NCI-H1436 treated with DMSO at 0.1 percent for 48 hours (cell line): ENCODE measurements at places on chromosomes 13 and 19.

GRCh38 chr13:21322327-21322965, 136.7 kb downstream of the ZDHHC20 start:
- DNase-seq, result no peak

DNA sequence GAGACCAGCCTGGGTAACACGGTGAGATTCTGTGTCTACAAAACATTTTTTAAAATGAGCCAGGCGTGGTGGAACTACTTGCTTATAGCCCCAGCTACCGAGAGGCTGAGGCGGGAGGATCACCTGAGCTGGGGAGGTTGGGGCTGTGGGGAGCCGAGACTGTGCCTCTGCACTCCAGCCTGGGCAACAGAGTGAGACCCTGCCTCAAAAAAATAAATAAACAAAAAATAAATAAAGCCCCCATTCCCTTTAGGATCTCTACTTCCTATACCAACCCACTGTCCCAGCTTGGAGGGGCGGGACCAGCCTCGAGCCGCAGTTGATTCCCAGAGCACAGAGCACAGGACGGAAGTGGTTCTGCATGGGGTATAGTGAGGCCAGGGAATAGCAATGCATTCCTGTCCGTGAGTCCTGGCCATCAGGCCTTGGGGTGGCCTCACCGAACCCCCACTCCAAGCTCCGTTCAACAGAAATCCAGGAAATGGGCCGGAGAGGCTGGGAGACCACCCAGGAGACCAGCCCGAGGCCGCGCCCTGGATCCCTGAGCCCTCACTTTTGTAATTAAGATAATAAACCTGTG, 4.9 kb upstream of the PTBP1 start:
- no peak for DNase-seq

DNA sequence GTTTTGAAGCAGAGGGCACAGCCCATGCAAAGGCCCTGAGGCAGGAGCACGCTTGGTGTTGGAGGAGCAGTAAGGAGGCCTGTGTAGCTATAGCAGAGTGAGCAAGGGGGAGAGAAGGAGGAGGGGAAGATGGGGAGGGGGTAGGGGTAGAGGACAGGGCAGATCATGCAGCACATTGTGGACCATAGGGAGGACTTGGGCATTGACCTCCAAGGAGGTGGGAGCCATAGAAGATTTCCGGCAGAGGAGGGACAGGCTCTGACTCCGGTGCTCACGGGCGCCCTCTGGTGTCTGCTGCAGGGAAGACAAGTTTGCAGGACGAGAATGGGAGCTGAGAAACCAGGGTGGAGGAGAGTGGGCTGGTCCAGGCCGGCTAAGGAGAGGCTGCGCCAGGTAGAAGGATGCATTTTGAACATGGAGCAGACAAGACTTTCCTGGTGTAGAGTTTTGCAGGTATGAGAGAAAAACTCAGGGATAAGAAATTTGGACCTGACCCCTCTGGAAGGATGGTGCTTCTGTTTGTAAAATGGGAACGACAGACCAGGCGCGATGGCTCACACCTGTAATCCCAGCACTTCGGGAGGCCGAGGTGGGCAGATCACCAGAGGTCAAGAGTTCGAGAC, 13.7 kb upstream of the CREB3L3 start:
- peak; percentile 6 for DNase-seq

DNA sequence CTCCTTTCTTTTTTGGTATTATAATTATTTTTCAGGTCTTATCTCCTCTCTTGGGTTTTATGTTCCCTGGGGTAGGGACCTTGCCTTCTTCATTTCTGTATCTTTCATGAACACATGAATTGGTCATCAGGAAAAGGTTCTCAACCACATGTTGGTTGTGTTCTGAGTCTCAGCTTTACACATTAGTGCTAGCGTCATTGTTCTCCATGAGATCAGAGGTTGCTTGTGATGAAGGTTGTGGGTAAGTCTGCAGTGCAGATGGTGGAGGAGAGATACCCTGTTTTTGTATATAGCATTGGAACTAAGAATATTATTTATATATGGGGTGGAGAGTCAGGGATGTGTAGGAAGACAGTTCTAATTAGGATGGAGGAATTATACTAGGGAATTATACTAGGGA, 24.5 kb upstream of the CEACAM8 start:
- DNase-seq, result no peak

GRCh38 chr13:24742294-24742693, 21.7 kb upstream of the RNF17 start:
- no peak for DNase-seq

DNA sequence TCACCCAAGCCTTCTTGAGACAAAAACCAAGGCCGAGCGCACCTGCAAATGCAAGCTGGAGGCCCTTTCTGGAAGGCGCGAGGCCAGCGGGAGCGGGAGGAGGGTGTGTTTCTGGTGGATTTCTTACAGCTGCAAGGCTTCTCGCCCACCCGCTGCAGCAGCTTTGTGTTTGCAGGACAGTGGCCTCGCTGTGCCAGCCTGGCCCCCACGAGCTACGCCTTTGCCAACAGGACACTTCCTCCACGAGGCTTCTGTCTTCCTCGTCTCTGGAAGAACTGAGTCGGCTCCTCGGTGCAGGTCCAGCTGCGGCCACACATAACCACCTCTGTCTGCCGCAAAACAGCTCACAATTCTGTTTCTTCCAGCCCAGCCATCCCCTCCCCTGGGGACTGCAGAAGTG, 10.1 kb downstream of the ATCAY start:
- no peak for DNase-seq

DNA sequence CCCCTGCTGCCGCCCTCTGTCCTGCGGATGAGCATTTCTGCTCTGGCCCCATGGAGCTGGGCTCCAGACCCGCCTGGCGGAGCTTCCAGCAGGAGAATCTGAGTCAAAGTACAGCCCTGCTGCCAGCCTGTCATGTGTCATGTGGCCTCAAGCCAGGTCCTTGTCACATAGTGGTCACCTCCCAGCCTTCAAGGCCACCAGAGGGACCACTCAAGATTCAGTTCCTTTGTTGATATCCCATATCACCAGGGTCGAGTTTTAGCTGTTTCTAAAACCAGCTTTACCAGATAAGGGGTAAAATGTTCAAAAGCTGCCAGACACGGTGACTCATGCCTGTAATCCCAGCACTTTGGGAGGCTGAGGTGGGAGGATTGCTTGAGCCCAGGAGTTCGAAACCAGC, 13.4 kb downstream of the THOP1 start:
- DNase-seq, result no peak

GRCh38 chr19:10333758-10334587, 644 bp upstream of the RAVER1 start:
- no peak for DNase-seq

DNA sequence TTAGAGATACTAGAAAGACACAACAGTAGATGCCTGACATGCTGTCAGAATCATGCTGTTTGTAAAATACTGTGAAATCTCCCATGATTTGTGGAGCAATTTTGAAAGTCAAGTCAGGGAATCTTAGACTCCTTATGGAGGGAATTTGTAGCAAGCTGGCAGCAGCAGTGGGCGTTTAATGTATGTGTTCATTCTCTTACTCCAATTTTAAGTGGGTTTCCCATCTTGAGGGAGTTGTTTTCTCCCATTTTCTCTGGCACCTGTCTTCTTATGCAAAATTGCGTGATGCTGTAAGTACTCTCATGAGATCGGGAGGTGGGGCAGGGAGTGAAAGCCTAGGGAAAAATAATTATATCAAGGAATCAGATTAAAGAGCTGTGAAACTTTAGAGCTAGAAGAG, 16.0 kb upstream of the GTF2F2 start:
- no peak for DNase-seq

GRCh38 chr13:28459911-28460310, 35.0 kb downstream of the FLT1 start:
- DNase-seq, result no peak

DNA sequence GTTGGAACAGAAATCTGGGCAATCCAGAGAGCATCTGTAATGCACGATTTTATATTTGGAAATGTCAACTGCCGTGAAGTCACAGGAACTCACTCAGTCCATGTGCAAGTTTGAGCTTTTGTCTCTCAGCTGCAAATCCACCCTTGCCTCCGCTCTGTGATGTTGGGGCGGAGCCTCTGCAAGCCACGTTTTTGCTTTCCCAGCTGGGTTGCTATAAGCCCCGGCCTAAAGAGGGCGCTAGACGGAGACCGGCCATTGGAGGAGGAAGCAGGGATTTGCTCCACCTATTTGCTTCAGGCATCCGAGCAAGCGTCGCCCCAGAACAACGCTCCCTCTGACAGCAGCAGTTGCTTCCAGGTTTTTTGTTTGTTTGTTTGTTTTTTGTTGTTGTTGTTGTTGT, 56.2 kb downstream of the TRPM4 start:
- no peak for DNase-seq

- DNase-seq, result no peak
These were observed at the start of gene SCEL for GRCh38 chr13:77535448-77535847. Gene SCEL, plus strand, starts transcription at chr13:77535706. Its CDS starts 20,170 bp downstream, at chr13:77555876.

- DNase-seq, result no peak
These were observed 240.3 kb downstream of the LACC1 start for GRCh38 chr13:44120043-44120442.

- no peak for DNase-seq
These were observed 24.6 kb downstream of the NOSIP start for GRCh38 chr19:49555600-49556411.

GRCh38 chr19:43741075-43741825, 13.5 kb downstream of the SMG9 start:
- no peak for DNase-seq
